Activated naive CD4-positive, alpha-beta T cell treated with anti-CD3 and anti-CD28 coated beads, Interleukin-2, amount 50 U/mL, for 16 hours (primary cell): ENCODE measurements at places on chromosomes 16 and 17.

- DNase-seq: peak; percentile 79
These were observed at the start of gene METTL23 for GRCh38 chr17:76726776-76727718. Gene METTL23, plus strand, starts transcription at chr17:76726839. Its CDS starts 2,872 bp downstream, at chr17:76729711.

DNA sequence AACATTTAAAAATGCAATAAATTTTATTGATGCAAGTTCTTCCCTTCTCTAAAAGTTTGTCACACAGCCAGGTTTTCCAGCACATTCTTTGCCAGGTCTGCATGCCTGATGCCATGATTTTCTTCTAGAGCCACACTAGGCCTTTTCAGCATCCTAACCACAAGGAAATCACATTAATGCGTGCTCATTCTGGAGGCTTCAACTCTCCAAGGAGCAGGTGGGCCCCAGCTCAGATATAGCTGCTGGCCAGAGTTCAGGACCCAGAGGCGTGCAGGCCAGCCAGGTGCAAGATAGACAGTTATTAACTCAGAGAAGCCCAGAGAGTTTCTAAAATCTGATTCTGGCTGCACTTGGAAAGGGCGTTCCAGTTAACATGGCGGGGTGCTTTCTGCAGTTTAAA lies 124.5 kb upstream of the MAF start:
- no peak for DNase-seq

DNA sequence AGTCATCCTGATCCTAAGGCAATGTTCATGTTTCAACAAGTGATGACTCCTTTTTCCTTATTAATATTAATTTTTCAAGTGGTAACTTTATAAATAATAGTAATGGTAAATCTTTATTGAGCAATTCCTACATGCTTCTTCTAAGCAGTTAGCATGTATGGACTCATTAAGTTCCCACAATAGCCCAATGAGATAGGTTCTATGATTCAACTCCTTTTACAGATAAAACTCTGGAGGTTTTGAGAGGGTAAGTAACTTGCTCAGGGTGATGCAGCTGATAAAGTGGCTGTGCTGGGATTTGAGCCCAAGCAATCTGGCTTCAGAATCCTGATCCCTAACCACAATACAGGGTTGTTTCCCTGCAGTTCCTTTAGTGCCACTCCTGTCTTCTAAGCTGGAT lies 25.3 kb downstream of the SLC47A1 start:
- DNase-seq: no peak

DNA sequence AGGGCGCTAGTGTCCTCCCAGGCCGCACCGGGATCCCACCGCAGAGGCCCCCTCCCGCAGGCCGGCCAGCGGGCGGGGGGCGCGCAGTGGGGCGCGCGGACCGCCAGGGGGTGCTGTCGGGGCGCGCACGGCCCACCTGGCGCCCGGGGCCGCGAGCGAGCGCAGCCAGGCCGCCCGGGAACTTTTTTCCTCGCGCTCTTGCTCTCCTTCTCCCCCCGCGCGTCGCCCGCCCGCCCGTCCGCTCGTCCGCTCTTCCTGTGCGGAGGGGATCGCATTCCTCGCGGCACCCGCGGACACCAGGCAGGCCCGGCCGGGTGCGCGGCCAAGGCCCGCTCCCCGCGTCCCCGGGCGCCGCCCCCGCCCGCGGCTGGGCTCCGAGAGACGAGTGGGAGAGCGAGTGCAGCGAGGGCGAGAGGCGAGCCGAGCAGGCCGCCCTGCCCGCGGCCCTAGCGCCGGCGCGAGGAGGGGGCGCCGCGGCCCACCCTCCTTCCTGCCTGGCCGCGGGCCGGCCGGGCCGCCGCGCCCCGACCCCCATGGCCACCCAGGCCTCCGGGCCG lies at the start of gene RAI1:
RAI1 (plus strand) TSS at position 272 of the 557 bp plus-strand sequence. CDS start 111,491 bp downstream, outside the sequence.
- peak; percentile 76 for DNase-seq

- DNase-seq: no peak
These were observed 26.7 kb downstream of the HIC1 start for GRCh38 chr17:2081564-2081963.

- no peak for DNase-seq
These were observed 26.4 kb downstream of the KATNB1 start for GRCh38 chr16:57761957-57762356.

- DNase-seq: no peak
These were observed 3.8 kb upstream of the NPB start for GRCh38 chr17:81898029-81898866.

DNA sequence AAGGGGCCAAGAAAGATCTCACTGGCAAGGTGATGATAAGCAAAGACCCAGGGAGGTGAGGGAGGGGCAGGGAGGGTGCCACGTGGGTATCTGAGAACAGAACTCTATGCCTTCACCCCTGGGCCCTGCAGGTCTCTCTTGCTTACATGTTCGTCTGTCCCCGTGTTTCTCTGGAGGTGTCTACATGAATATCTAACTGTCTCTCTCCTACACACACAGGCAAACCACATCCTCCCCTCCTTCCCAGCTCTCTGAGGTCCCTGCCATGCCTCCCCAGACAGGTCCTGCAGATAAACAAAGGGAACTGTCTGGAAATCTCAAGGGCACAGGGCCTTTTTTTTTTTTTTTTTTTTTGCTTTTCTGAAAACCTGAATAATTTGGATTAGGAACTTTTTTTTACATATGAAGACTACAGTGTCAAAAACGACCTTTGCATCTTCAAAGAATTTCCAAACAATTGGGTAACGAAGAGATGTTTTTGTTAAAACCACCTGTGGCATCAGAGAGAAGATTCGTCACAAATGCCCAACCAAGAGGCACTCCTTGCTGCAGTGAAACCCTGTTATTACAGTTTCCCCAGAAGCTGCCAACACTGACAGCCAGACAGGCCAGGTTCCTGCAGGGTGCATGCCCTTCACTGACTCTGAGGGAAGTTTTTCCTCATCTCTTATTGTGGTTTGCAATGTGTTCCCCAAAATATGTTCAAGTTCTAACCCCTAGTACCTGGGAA lies 17.8 kb downstream of the PLLP start:
- peak; percentile 42 for DNase-seq

GRCh38 chr17:42333053-42333452 lies 44.8 kb downstream of the STAT5A start:
- peak; percentile 26 for DNase-seq

DNA sequence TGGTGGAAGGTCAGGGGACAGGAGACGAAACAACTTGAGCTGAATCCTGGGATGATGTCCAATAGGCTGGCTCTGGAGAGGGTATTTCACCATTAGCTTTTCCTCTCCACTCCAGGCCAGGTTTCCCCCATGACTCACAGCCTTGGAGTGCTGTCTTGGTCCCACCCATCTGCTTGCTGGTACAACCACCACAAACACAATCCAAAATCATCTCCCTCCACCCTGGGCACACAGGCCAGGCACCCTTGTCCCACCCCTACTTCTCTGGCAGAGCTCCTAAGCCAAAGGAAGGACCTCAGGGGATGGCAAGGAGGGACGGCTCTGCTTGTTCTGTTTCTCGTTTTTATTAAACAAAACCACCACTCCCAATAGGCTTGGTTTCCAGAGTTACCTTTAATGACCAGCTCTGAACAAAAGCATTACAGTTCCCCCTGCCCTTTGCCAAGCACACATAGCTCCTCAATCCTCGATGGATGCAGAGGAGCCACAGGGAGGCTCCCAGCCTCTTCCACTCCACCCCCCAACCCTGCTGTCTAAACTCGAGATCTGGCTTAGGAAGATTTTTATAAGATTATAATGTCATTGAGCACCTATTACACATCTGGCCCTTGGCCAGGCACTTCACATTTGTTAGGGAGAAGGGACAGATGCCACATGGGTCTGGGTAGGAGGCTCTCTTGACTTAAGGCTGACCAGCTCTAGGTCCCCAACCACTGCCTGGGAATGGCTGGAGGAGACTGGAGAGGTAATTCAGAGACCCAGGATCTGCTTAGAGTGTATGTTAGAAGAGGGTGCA lies 13.3 kb downstream of the CAVIN1 start:
- DNase-seq: no peak

DNA sequence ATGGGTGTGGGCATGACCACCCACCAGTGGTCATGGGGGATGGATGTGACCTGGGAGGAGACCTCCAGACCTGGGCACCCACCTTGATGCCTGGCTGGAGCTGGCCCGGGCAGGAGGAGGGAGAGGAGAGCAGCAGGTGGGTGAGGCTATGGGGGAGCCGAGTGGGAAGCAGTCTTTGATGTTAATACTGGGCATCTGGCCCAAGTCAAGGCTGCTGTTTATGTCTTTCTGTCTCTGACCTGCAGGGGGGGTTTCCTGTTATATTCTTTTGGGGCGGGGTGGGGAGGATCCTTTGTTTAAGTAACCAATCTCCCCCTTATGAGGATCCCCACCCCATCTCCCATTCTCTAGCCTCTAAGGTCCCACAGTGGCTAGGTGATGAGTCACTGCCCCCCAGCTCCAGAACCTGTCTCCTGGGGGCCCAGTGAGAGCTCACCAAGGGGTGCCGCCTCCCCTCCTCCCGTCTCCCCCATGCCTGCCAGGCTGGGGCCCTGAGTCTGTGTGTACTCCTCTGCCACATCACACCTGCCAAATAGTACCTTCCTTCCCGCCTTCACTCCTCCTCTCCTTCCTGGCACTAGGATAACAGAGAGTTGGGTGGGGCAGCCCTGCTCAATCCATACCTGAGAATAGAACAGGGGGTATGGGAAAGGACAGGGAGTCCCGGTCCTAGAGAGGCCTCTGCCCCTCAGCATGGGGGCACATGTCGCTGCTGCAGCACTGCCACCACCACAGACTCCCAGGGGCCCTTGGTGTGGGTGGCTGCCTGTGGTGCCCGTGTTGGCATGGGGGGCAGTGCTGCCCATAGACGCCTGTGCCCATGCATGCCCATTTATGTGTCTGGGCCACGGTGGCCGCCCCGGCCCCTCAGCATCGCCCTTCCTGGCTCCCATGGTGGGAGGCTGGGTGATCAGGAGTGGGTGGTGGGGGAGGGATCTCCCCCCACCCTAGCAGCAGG lies 7.3 kb downstream of the THRA start:
- peak; percentile 33 for DNase-seq

GRCh38 chr17:68847711-68848110 lies 107.5 kb downstream of the ABCA8 start:
- DNase-seq: no peak

DNA sequence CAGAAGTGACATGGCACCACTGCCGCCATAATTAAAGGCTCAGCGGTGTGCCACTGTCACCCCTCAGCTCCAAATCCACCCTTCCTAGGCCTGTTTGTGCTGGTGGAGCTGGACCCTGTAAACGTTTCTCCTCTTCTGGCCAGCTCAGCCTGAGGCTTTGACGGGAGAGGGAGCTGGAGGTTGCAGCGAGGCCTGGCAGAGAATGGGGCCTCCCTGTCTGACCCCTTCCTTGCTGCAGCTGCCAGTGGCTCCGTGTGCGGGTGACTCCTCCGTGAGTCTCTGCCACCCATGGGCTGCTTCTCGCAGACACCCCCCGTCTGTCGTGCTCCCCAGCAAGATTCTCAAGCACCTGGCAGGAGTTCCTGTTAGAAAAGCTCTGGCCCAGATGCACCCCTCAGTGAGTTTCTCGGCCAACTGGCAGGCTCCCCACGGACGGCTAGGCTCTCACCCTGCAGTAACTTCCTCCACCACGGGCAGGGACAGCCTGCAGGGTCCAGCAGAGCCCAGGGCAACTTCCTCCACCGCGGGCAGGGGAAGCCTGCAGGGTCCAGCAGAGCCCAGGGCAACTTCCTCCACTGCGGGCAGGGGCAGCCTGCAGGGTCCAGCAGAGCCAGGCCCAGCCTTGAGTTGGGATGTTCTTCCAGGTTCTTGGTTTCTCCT lies 4.7 kb upstream of the CHMP6 start:
- DNase-seq: no peak

GRCh38 chr16:56357241-56357764 lies 68.0 kb downstream of the AMFR start:
- no peak for DNase-seq

- DNase-seq: no peak
These were observed 60.7 kb upstream of the METRNL start for GRCh38 chr17:83018658-83019193.

DNA sequence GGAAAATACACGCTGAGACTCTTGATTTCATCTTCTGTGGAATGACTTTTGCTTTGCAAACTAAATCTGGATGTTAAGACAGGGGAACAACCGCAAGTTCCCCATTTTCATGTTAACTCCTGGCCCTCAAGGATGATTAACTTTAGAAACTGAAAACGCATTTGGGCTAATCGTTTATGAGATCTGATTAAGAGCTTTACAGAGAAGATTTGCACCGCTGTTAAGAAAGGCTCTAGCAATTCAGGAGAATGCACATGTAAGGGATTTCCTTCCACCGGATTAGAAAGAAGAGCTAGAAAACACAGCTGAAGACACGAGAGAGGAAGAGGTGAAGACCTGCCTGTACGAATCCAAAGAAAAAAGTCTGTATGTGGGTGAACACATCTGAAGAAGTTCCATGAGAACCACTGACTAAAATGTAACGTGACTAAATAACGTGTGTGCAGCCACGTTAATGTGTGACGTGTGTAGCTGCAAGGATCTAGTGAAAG lies 106.4 kb downstream of the YPEL2 start:
- DNase-seq: no peak

DNA sequence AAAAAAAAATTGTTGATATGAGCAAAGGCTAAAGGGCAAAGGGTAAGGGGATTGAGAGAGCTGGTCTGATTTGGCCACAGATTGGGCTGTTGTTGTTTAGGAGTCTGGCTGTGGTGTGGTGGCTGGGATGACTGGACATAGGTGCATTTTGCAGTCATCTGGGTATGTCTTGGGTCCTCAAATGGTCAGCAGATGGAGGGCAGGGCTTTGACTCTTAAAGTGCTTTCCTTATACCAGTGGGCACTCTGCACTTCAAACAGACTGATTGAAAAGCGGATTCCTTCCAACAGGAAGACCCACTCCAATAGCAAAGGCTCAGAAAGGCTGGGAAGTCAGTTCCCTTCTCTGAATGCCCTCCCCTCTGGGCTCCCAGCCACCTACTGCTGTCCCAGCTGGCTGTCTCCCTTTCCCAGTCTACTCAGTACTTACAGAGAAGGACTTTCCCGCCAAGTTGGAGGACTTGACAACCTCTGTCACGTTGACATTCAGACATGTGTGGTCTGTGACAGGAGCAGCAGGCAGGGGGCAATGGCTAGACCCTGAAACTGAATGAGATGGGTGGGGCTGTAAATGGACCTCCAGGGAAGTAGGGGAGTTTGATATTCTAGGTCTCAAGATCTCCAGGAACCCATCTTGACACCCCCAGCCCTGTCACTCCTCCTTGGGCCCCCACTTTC lies 19.6 kb upstream of the MFSD6L start:
- DNase-seq: no peak
